ENCODE measurements at places on chromosomes 11 and 22.

DNA sequence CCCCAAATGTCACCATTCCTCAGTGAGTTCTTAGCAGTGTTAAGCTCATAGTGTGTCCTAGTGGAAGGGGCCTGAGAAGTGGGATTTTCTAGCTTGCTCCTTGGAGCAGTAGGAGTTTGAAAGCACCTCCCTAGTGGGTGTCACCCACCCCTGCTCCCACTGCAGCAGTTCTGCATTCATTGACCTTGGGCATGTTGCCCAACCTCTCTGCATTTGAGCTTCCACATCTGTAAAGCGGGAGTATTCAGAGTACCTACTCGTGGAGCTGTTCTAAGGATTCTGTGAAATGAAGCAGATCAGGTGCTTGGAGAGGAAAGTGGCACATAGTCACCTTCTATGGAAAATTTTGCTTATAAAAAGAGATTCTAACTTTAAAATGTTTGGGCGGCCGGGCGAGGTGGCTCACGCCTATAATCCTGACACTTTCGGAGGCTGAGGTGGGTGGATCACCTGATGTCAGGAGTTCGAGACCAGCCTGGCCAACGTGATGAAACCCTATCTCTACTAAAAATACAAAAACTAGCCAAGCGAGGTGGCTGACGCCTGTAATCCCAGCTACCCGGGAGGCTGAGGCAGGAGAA is 16.9 kb downstream of the LMO2 start:
- DNase-seq: no peak

GRCh38 chr22:20981787-20982562 is at the start of gene LZTR1:
LZTR1 (plus strand) TSS chr22:20982297; CDS start chr22:20982372, 75 bp downstream.
- DNase-seq: peak; percentile 54

DNA sequence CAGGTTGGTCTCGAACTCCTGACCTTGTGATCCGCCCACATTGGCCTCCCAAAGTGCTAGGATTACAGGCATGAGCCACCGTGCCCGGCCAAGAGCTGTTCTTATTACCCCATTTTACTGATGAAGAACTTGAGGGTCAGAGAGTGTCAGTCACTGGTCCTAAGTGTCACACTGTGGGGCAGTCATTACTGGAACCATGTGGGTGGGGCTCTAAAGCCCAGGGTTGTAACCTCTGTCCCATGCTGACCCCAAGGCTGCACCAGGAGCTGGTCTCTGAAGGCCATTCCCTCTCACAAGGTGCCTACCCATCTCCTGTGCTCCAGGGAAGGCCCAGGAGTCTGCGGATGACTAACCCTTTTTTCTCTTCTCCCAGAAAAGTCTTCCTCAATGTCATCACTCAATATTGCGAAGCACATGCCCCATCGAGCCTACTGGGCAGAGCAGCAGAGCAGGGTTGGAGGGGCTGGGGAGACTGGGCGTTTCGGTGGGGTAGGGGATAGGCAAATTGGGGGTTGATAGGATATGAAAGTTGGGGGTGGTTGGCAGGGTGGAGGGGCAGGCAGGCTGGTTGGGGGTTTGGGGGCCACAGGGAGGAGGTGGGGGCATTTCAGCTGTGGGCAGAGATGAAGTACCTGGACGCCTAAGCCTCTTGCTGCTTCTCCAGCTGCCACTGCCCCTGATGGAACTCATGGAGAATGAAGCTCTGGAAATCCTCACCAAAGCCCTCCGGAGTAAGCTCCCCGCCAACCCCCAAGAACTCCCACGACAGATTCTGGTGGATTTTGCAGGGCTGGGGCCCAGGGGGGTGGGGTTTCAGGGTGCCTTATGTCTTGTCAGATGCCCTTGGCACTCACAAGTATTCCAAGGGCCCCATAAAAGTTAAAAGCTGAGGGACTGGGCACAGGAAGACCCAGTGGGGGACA is 2.0 kb upstream of the ESRRA start:
- DNase-seq: no peak

GRCh38 chr11:129709801-129710398 is 105.7 kb upstream of the TMEM45B start:
- DNase-seq: no peak

DNA sequence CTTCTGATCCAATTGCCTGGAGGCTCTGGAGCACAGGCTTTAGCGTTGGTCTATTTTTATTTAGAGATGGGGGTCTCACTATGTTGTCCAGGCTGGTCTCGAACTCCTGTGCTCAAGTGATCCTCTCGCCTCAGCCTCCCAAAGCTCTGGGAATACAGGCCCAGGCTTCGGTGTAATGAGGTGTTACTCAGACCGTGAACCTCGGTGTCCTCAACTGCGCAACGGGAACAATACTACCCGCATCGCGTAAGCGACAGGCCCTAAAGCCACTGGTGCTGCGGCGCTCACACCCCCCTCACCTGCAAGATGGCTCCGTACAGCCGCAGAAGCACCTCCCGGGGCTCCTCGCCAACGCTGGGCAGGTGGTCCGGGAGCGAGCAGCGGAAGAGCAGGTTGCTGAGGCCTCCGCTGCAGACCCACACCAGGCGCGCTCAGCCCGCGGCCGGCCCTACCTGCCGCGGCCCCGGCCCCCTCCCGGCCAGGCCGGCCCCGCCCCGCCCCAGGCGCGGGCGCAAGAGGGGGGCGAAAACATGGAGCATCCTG is 628 bp downstream of the CHKB start:
- no peak for DNase-seq

- no peak for DNase-seq
Measured at GRCh38 chr11:78902771-78903507, 328.3 kb upstream of the NARS2 start.

DNA sequence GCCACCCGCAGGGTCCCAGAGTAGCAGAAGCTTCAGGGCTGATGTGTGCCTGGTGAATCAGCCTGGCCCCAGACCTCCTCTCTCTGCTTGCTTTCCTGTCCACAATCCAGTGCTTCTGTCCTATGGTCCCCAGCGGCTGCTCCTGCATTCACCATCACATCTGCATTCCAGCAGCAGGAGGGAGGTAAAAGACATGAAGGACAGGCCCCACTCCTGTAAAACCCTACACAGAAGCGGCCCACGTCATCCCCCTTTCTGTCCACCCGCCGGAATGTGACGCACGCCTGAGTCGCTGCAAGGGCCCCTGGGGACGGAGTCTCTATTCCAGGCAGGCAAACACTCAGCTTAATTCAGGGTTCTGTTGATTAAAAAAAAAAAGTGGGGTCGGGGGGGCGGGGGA is 58.3 kb downstream of the CDKN1C start:
- DNase-seq: no peak

GRCh38 chr22:24989541-24989951 is 37.0 kb downstream of the KIAA1671 start:
- no peak for DNase-seq

DNA sequence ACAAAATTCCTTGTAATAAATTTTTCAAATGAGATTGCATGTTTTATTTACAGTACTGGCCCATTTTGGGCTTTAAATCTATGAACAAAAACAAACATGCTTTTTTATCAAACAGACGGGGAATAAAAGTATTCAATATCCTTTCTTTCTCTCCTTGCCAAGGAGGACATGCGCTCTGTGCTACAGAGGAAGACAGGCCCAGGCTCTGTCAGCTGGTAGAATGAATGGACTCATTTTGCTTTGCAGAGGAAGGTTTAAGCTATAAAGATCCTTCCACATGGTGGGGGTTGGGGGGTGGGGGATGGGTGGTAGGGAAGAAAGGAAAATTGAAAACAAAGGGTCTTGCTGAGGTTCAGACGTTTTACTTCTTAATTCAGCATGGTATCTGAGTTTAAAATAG is 575.6 kb downstream of the INSC start:
- DNase-seq: no peak

GRCh38 chr11:116498161-116498560 is 274.6 kb downstream of the BUD13 start:
- no peak for DNase-seq

DNA sequence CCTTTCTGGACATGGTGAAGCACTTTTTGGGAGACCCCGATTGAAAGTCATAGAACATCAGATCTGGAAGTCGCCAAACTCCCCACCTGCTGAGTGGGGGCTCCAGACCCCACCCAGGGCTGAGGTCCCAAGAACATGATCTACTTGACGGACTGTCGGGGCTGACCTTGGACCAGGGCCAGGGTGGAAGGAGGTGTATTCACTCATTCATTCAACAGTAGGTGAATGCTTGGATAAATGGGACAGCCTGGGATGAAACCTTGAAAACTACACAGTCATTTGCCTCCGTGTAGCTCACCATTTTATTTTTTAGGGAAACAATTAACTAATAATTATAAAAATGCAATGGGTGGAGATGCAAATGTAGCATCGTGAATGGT is 629.0 kb downstream of the BRD1 start:
- DNase-seq: no peak

DNA sequence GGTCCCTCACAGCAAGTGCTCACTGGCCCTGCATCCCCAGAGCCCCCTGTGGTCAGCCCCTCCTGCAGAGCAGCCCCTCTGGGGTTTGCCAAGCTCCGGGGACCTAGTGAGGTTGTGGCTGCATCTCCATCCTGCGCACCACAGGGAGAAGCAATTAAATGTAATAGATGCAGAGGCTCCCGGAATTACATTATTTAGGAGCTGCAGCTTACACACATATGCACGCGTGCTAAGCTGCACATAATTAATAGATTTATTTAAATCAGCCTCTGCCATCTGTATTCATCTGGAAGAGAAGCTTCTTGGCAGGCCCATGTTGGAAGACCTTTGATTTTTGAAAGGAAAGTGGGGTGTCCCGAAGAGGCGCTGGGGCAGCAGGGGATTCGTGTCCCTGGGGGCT is 1271.5 kb downstream of the BRD1 start:
- DNase-seq: no peak

GRCh38 chr11:134691295-134691873 is 279.3 kb upstream of the B3GAT1 start:
- no peak for DNase-seq

GRCh38 chr11:96001037-96001436 is 77.1 kb upstream of the MTMR2 start:
- no peak for DNase-seq

DNA sequence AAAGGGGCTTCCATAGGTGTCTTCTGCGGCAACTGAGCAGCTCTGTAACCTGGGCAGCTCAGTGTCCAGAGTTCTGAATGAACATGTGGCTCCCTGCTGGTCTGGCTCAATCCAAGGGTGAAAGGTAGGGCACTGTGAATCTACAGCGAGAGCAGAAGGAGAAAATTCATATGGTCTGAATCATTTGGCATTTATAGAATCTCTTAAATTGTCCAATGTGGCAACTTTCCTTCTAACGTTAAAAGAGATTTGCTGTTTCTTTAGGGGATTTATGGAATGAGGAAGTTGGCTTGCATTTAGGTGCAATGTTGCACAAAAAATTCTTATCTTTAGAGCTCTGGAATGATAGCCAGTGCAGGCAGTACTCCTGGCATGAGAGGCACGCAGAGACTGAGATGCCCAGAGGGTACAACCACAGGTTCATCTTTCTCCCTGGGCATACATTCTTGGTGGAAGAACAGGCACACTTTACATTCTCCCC is 17.0 kb downstream of the ATXN10 start:
- no peak for DNase-seq

DNA sequence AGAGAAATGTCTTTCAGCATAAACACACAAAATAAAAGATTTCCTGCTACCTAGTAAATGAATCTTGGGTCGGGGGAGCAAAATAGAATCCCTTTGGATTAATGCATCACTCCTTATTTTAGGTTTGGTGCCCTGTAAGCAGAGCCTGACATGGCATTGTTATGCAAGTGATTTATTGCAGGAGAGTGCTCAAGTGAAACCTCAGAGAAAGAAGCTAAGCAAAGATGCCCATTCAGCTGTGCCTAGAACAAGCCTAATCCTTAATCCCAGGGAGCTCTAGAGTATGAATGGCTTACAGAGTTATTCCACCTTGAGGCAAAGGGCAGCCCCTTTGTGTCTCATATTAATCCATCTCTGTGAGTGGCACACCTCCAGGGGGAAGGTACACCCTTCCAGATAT is 21.1 kb downstream of the C11orf87 start:
- no peak for DNase-seq

GRCh38 chr11:122737951-122738693 is 82.6 kb downstream of the UBASH3B start:
- no peak for DNase-seq

- DNase-seq: no peak
Measured at GRCh38 chr11:119482521-119483011, 59.6 kb upstream of the THY1 start.

DNA sequence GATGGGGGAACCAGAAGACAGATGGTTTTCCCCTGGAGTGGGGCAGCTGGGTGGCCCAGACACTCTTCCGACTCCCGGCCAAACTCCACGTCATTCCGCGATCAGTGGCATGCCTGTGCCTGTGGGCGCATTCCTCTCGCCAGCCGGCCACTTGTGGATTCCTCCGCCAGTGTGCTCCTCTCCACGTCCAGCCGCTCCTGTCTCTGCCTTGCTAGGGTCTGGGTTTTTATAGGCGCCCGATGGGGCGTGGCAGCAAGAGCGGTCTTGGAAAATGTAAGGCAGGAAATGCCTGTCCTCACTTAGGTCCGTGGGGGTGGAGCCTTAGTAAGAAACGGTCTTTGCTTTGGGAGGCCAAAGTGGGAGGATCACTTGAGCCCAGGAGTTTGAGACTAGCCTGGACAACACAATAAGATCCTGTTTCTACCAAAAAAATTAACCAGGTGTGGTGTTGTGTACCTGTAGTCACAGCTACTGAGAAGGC is 81.6 kb upstream of the SEPTIN5 start:
- no peak for DNase-seq

- DNase-seq: no peak
Measured at GRCh38 chr22:25643232-25644000, 78.9 kb downstream of the GRK3 start.

- no peak for DNase-seq
Measured at GRCh38 chr22:28237112-28237511, 318.1 kb upstream of the PITPNB start.

- DNase-seq: no peak
Measured at GRCh38 chr11:66915046-66915832, 42.9 kb downstream of the PC start.

DNA sequence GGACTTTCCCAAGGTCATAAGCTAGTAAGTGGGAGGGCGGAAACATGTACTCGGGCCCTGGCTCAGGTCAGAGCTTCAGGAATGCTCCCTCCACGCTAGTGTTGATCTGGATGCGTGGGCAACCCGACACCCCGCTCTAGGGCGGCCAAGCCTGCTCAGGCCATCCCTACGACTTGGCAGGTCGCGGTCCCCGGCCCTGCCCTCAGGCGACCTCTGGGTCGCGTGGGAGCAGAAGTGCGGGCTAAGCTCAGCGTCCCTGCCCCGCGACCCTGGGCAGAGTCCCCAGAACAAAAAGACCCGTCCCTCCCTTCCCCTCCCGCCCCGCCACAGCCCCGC is 781 bp upstream of the TEF start:
- DNase-seq: no peak
